CD4-positive, CD25-positive, alpha-beta regulatory T cell (primary cell): ENCODE measurements at places on chromosomes 5 and 9. TPM values are rescaled to one million over a fixed set of nuclear protein-coding genes. Genes with fewer than 3 reads are reported as not detected.

- DNase-seq: no peak
These were observed 314.7 kb upstream of the GRAMD2B start for GRCh38 chr5:126108470-126108869.

- no peak for DNase-seq
These were observed 79.1 kb downstream of the UGCG start for GRCh38 chr9:111975709-111976108.

GRCh38 chr9:124779368-124780059, 2.6 kb downstream of the OLFML2A start:
- no peak for DNase-seq

COL15A1 gene
- not detected for total RNA-seq
